ENCODE measurements at places on chromosomes 5 and 9.

- DNase-seq: no peak
Observed at GRCh38 chr5:8908055-8908683, 637.7 kb downstream of the SEMA5A start.

- no peak for DNase-seq
Observed at GRCh38 chr9:72909428-72909827, 43.4 kb downstream of the ALDH1A1 start.

GRCh38 chr9:136944212-136944518, 373 bp downstream of the FBXW5 start:
- DNase-seq: no peak

DNA sequence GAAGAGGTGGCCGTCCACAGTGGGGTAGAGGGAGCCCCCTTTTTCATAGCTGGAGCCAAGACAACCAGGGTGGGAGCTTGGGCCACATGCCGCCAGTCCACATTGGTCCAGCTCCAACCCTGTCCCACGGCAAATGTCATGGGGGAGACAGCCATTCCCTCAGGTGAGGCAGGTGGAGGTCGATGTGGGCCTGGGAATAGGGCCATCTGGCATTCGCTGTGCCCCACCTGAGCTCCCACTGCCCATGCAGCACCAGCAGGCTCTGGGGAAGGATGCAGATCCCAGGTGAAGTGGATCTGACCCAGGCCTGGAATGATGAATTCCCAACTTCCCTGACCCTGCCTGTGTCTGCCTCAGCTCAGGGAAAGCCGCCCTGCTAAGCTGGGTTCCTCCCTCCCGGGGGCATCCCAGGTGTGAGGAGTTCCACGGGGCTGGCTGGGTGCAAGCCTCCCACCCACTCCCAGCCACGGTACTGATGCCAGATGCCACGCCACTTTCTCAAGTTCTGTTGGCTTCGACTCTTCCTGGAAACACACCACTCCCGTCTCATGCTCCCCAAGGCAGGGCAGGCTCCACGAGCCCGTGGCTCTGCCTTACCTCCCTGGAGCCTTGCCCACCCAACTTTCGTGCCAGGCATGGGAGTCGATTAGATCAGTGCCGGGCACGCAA, 25.2 kb upstream of the FCN2 start:
- DNase-seq: no peak

GRCh38 chr9:82677086-82677485, 385.9 kb downstream of the RASEF start:
- DNase-seq: no peak

GRCh38 chr5:121006217-121006616, 542.1 kb downstream of the PRR16 start:
- DNase-seq: no peak

DNA sequence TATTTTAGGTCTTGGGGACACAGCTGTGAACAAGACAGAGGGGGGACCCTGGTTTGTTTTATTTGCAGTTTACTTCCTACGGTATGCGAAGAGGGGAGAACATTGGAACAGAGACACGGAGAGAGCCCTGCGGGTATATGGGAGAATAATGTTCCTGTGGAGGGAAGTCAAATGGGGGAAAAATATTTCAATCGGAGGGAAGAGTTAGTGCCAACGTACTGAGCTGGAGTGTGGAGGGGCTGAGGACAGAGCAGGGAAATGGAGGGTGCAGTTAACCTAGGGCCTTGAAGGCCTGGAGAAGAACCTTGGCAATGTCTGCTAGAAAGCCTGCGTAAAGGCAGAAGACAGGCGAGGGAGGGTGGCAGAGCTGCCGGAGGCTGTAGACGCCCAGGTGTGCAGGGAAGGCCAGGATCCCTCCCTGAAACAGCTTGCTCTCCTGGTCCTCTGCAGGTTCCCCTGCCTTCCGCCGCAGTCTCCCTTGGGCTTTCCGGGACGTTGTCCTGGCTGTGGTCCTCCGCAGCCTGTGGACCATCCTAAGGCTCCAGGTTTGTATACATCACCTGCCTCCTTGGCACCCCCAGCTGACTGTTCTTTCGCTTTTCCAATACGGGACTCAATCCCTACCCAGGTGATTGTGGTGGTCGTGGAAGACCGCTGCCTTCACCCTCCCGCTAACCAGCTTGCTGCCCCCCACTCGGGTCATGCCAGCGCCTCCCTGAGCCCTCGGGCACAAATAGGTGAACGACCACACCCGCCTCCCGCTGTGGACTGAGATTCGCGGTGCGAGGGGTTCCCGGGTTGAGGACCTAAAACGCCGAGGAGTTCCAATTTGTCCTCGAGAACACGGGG, 1.9 kb upstream of the RACK1 start:
- no peak for DNase-seq

- no peak for DNase-seq
Observed at GRCh38 chr5:136222580-136223235, 29.7 kb upstream of the SMIM32 start.

- no peak for DNase-seq
Observed at GRCh38 chr5:133895979-133896845, 72.2 kb downstream of the C5orf15 start.

DNA sequence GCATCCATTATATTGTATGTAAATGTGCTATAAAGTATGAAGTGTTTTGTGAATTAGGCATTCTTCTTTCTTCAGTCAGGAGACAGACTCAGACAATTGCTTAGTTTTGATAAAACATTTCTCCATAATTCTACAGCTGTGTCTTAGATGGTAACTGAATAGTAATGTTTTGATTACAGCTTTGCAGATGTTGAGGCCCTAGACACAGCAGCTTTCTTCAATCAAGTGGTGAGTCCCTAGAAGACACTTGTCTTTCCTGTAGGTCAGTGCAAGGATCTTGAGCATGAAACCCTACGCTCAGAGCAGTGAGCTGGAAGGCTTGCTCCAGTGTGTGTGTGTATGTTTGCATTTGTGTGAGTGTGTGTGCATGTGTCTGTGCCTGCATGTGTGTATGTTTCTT, 46.8 kb upstream of the CD180 start:
- DNase-seq: no peak

Measured in NCI-H1092 (cell line).